Iris pigment epithelial cell (primary cell): ENCODE measurements at places on chromosomes 1 and 21.

- peak; percentile 80 for DNase-seq
These were observed 18.2 kb upstream of the FCGR2A start for GRCh38 chr1:161486806-161487741.

DNA sequence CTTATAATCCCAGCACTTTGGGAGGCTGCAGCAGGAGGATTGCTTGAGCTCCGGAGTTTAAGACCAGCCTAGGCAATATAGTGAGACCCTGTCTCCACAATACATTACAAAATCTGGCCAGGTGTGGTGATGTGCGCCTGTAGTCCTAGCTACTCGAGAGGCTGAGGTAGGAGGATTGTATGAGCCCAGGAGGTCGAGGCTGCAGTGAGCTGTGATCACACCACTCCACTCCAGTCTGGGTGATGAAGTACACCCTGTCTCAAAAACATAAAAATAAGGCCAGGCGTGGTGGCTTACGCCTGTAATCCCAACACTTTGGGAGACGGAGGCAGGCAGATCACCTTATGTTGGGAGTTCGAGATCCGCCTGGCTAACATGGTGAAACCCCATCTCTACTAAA, 27.7 kb downstream of the L1TD1 start:
- no peak for DNase-seq

DNA sequence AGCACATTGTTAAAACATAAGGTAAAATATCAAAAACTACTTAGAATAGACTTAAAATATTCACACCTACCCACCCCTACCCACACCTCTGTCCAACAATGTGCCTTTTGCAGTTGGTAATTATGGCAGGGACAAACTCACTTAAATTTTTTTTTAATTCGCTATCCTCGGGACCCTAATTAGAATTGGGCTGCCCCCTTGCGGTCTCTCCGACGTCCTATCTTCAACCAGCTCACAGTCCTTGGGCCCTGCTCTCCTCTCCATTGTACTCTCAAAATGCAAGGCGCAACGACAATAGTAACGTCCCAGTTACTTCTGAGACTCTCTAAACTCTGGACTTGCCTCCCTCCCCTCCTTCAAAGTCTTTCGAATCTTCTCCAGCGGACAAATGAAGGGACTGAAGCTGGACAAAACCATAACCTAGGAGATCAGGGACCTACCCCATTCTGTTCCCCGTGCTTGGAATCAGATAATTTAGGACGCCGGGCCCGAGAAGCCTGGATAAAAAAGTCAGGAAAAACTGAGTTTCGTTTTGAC, 1.1 kb upstream of the CIART start:
- DNase-seq = peak; percentile 73

GRCh38 chr1:172821609-172822274, 162.8 kb downstream of the FASLG start:
- DNase-seq = peak; percentile 79

DNA sequence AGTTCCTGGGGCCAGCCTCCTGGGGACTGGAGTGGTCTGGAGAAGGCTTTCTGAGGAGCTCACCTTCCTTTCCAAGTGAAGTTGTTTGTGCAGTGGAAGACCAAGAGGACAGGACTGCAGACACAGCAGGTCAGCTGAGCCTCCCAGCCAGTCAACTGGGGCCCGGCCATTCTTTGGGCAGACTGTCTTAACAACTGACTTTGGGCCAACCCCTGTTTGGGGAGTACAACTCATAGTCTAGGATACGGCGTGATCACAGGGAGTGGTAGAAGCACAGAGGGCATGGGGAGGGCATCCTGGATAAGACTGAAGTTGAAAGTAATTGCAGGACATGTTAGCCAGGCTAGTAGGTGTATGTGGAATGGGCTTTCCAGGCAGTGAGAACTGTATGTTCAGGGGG, 50.3 kb downstream of the PGM1 start:
- no peak for DNase-seq

GRCh38 chr1:169109561-169110134, 3.2 kb downstream of the ATP1B1 start:
- DNase-seq = peak; percentile 93

DNA sequence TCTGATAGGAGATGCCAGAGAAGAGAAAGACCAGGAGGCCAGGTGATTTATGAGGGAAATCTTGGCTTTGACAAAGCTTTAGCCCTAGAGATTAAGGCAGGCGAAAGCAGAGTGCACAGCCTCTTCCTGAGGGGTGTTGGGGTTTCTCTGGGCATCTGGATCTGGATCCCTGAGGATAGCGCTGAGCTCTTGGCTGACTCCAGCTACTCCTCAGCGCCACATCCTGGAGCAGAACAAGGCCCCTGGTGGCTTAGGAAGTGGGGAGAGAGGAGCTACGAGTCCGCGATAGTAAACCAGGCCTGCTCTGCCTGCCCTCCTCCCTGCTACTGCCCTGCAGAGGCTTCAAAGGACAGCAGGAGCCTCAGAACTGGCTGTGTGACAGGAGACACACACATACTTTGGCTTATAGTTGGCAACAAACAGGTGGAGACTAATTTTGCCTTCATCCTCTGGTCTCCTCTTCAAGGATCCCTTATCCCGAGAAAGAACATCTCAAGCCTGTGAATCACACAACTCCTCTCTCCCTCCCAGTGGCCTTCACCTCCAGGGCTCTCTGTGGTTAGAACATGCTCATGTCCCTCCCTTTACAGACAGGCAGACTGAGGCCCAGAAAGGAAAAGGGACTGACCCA, 66.9 kb downstream of the TRABD2B start:
- DNase-seq = no peak

- DNase-seq = no peak
These were observed 23.3 kb upstream of the ARTN start for GRCh38 chr1:43910343-43910742.

DNA sequence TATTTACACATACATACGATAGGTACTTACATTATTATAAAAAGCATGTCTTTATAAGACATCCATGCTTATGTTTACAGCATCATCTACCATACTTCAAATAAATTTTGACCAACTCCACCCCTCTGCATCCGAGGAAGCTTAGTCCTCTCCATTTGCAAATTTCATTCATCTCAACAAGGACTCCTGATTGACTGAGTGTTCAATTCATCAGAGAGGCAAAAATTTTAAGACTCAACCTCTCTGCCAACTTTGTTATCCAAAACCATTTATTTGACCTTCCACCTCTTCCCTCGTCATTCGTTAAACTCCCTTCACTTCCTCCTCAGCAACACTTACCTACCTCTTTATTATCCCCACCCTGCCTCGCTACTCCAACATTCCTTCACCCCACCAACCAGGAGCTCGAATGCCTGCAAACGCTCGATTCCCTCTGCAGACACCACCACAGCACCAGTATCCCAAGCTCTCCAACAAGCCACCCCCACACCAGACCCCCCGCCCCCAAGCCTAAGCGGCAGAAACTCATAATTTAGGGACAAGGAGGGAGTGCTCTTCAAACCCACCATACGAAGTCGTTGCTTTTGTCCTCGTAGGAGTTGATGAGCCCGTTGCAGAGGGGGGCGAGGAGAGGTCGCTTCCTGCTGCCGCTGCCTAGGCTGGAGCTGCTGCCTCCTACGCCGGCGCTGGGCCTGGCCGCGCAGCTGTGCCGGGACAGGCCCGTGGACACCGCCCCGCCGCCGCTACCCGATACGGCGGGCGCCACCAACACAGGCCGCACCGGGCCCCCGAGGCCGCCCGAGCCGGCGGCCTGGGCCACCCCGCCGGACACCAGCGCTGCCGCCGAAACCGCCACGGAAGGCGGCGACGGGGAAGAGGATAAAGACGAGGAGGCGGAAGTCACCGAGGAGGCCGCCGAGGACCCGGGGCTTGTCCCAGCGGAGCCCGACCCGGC, 803 bp downstream of the COP1 start:
- DNase-seq = peak; percentile 48

DNA sequence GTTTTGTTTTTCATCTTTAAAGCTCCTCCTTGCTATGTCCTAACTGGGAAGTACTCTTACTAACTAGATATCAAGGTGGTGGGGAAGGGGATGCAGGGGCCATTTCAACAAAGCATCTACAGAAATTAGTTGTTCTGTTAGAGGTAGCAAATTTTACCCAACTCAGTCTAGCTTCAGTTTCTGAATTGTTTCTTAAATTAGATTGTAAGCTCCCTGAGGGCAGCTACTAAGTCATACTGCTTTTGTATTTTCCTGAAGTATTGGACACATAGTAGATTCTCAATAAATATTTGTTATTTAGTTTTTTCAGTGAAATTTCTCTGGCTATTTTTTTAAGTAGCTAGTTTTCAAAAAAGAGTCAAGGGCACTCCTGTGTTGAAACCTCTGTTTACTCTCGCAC, 1.8 kb downstream of the UBAP2L start:
- no peak for DNase-seq

GRCh38 chr21:31731056-31731856, 662 bp downstream of the SCAF4 start:
- DNase-seq = peak; percentile 51

- peak; percentile 8 for DNase-seq
These were observed 29.4 kb upstream of the B3GALNT2 start for GRCh38 chr1:235533476-235534168.

- no peak for DNase-seq
These were observed 582.8 kb downstream of the PTBP2 start for GRCh38 chr1:97304366-97304765.

- peak; percentile 56 for DNase-seq
These were observed 650 bp downstream of the VANGL1 start for GRCh38 chr1:115642168-115643072.

DNA sequence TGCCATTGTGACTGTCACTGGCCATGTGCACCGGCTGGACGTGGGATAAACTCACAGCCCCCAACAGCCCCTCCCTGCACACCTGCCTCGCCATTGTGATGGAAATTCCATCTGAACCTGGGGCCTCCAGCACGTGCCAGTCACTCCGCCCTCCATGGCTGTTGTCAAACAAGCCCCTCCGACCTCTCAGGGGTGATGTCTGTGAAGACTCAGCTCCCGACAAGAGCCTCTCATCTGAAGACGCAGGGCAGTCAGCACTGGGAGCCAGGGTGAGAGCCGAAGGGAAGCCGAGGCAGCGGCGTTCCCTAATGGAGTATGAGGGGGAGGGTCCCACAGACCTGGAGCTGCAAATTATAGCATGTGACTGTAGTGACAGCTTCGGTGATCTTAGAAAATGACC, 1.4 kb upstream of the KRTAP10-2 start:
- DNase-seq = no peak

GRCh38 chr1:12593621-12594066, 24.4 kb downstream of the DHRS3 start:
- peak; percentile 85 for DNase-seq

GRCh38 chr1:239723776-239724367, 337.5 kb downstream of the CHRM3 start:
- DNase-seq = no peak

- DNase-seq = peak; percentile 98
These were observed 38.3 kb downstream of the ECE1 start for GRCh38 chr1:21251773-21252471.
